Activated CD4-positive, CD25-positive, alpha-beta regulatory T cell (primary cell): ENCODE measurements at places on chromosomes 6 and 20.

DNA sequence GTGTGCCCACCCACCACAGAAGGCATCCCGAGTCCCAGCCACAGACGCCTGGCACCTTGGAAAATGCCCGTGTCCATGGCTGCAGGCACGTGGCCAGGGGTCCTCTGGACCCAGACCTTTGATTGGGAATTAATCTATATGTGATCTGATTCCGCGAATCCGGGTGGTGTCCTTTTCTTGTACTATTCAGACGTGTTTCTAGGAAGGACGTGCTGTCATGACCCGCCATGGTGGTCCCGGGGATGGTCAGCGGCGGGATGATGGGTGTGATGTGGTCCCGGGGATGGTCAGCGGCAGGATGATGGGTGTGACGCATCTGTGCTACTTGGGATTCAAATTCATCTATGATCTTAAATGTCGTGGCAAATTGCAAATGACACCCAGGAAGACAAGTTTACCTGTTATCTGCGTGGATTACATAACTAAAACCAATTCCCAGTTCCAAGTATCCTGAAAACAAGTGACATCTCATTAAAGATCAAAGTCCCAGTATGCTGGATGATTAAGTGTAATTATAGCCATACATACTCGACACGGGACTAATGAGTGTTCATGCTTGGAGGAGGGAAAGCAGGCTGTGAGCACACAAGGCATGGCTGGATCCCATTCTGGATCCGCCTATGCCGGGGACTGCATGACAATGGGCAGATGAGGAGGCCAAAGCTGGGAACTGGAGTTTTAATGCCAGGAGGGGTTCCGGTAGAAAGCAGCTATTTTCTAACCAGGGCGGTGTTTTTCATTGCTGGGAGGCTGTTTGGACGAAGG is 256.5 kb downstream of the TAF4 start:
- DNase-seq, result no peak

GRCh38 chr6:149140137-149140909 is 177.2 kb upstream of the TAB2 start:
- DNase-seq, result no peak

GRCh38 chr6:154767003-154767723 is 33.9 kb downstream of the SCAF8 start:
- DNase-seq, result no peak

- no peak for DNase-seq
Observed at GRCh38 chr20:2132461-2132901, 30.9 kb downstream of the STK35 start.
